ENCODE measurements at places on chromosomes 7 and 10.

GRCh38 chr7:88075216-88075615 is 141.2 kb downstream of the ADAM22 start:
- no peak for DNase-seq

GRCh38 chr7:89584896-89585295 is 569.4 kb upstream of the STEAP1 start:
- no peak for DNase-seq

GRCh38 chr7:80935991-80936780 is 17.3 kb upstream of the SEMA3C start:
- no peak for DNase-seq

GRCh38 chr7:95669513-95669912 is 73.2 kb upstream of the PDK4 start:
- DNase-seq = no peak

GRCh38 chr7:116727432-116728009 is 55.5 kb downstream of the MET start:
- no peak for DNase-seq

GRCh38 chr10:6103591-6103990 is 14.8 kb downstream of the RBM17 start:
- DNase-seq = no peak

GRCh38 chr10:71390461-71390835 is 6.3 kb upstream of the CDH23 start:
- no peak for DNase-seq

GRCh38 chr10:98696516-98696915 is 249.8 kb upstream of the HPS1 start:
- no peak for DNase-seq

- DNase-seq = no peak
Observed at GRCh38 chr7:126755381-126755780, 497.4 kb downstream of the GRM8 start.

GRCh38 chr7:150401861-150402631 is 22.9 kb downstream of the ZNF775 start:
- no peak for DNase-seq

GRCh38 chr10:85256481-85256880 is 928.1 kb downstream of the CCSER2 start:
- DNase-seq = no peak

GRCh38 chr10:1529806-1530413 is 207.4 kb downstream of the ADARB2 start:
- no peak for DNase-seq

DNA sequence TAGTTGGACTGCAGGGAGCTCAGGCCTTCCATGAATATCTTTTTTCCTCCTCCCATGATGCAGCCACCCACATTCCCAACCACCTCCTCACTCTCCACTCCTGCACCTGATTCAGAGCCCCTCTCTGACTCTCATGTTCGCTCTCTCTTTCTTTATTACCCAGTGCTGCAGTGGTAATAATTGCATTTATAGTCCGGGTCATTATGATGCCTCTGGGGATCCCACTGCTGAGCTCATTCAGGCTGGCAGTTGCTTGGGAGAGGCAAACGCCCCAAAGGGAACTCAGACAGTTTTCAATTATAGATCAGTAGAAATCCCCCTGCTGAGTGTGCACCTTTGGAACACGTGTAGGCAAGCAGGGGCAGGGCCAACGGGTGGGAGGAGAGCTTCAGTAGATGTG is 953.0 kb downstream of the GRID1 start:
- DNase-seq = no peak

DNA sequence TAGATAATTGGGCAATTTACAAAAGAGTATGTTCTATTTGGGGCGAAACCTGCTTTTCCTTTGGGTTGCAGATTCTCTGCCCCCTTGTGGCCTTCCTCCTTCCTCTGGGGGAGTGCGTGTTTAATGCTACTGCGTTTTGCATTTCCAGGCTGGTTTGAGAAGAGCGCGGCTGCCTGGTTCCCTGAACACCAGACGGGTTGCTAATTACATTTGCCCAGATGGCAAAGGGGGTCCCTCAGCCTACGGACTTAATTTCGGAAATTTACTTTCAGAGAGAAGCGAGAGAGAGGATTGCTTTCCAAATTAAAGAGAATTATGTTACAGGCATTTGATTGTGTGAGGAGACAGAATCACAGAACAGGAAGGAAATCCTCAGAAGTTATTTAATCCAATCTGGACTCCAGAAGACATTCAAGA is 91.9 kb upstream of the JAZF1 start:
- DNase-seq = peak; percentile 82

- no peak for DNase-seq
Observed at GRCh38 chr7:85469446-85470010, 282.7 kb upstream of the SEMA3D start.

GRCh38 chr10:22339761-22340328 is 5.5 kb upstream of the SPAG6 start:
- no peak for DNase-seq

DNA sequence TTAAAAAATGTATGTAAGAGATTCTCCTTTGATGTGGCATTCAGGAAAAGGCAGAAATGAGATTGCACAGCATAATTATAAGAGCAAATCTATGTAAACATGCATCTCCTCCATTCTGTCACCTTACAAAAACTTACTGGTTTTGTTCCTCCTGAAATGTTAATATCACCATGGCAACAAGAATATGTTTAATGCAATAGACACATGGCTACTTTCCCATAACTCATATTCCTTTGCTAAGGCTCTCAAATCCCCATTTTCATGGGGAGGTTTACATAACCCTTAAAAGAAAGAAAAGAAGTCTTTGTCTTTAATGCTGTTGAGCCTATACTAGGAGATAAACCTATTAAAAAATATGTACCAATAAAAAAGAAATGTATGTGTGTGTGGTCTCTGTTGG is 136.2 kb downstream of the ANK3 start:
- DNase-seq = no peak

DNA sequence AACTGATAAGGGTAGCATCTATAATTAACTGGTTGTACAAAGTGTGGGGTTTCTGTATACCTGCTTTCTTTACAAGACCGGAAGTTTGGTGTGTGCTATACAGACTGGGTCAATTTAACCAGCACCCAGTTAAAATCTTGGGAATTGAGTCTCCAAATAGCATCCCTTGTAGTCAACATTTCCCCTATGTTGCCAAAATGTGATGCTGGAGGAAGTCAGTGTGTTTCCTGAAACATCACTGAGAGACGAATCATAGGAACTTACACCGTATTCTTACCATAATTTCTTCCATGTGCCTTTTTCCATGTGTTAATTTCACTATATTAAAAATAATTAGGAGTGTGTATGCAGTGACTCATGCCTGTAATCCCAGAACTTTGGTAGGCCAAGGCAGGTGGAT is 1.7 kb downstream of the AKR1C4 start:
- no peak for DNase-seq

GRCh38 chr10:131781076-131781475 is 119.7 kb upstream of the PPP2R2D start:
- DNase-seq = no peak

GRCh38 chr10:79442171-79443040 is 3.0 kb downstream of the ZCCHC24 start:
- DNase-seq = no peak

DNA sequence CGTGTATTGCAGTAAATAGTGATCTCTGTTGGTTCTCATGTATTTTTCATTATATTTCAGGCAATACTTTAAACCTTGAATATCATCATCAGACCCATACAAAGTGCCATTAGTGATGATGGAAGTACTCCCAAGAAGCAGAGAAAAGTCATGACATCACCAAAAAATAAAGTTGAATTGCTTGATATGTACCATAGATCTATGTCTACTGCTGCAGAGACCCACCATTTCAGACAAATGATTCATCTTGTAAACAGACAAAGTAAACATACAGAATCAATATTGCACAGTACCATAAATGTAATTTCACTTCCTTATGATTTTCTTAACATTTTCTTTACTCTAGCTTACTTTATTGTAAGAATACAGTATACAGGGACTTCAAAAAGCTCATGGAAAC is 347.8 kb downstream of the IPMK start:
- DNase-seq = no peak

DNA sequence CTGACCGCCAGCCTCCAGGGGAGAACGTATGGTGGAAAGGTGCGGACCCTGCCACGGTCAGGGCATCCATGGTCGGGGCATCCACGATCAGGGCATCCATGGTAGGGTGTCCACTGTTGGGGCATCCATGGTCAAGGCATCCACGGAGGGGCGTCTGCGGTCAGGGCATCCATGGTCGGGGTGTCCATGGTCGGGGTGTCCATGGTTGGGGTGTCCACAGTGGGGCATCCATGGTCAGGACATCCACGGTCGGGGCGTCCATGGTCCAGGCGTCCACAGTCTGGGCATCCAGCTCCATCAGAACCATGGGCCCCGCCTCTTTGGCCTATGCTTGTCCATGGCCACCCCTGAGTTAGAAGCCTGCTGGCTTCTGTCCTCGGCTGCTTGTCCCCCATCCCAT is 148.1 kb downstream of the ADARB2 start:
- DNase-seq = no peak

- no peak for DNase-seq
Observed at GRCh38 chr10:22554461-22555182, 159.8 kb downstream of the PIP4K2A start.

- no peak for DNase-seq
Observed at GRCh38 chr7:91717681-91718470, 162.6 kb downstream of the MTERF1 start.

DNA sequence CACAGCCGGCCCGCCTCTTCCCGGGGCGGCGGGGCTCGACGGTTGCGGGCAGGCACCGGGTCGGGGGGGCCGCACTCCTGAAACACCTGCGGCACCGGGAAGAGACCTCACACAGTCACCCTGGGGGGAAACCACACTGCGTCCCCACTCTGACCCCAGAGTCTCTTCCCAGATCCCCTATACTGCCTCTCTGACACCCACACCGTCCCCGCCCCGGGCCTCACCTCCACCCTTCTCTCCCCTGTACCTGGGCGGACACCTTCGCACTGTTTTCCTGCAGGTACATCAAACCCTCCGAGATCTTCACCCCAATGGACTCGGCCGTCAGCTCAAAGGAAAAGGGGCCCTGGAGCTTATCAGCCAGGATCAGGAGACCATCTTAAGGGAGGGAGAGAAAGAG is 3.4 kb upstream of the GAL3ST4 start:
- DNase-seq = no peak

GRCh38 chr10:100496567-100496966 is 23.1 kb downstream of the SEC31B start:
- no peak for DNase-seq

GRCh38 chr7:114539575-114539974 is 125.0 kb downstream of the FOXP2 start:
- DNase-seq = peak; percentile 19

GRCh38 chr7:2393706-2394105 is 9.7 kb upstream of the CHST12 start:
- DNase-seq = no peak

DNA sequence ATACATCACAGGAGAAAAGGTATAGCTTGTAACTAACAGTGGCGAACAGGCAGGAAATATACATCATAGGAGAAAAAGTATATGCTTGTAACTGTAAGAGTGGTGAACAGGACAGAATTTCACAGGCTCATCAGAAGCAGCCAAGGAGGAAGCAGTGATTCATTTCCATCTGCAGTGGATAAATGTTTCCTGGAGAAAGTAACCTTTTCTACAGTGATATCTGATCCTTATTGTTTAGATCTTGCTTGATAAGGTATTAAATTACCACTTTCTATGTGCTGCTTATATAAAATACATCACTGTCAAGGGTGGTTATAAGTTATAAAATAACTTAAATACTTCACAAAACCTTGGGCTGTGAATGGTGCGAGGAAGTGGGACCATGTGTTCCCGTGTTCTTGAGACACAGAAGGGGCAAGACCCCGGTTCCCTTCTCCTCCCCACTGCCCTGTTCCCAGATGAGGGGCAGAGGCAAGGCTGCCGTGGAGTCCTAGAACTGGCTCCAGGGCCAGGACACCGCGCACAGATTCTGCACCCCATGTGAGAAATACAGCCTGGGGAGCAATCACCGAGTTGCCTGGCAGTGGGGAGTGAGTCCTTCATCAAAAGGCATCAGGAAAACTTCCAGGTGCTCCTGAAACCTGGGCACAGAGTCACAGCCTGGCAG is 135.2 kb downstream of the DIP2C start:
- no peak for DNase-seq

GRCh38 chr10:96255549-96256333 is 15.6 kb downstream of the BLNK start:
- no peak for DNase-seq

- no peak for DNase-seq
Observed at GRCh38 chr7:131020759-131021261, 286.8 kb upstream of the KLF14 start.

DNA sequence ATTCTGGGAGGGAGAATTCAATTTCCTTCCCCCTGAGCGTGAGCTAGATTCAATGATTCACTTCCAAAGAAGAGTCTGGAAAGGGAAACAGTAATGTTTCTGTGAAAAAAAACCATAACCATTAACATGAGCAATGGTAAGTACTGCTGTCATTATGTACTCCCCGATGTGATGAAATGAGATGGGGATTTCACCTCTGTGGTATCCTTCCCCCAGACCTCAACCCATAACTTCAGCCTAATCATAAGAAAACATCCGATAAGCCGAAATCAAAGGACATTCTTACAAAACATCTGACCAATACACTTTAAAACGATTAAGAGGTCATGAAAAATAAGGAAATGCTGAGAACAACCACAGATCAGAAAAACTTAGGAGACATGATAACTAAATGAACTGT is 27.2 kb downstream of the EZH2 start:
- DNase-seq = peak; percentile 66

GRCh38 chr7:149706398-149706797 is 67.0 kb downstream of the ZNF467 start:
- DNase-seq = no peak

- no peak for DNase-seq
Observed at GRCh38 chr10:132187430-132188138, 836 bp downstream of the DPYSL4 start.

- DNase-seq = no peak
Observed at GRCh38 chr10:48467669-48468068, 137.2 kb downstream of the ARHGAP22 start.

DNA sequence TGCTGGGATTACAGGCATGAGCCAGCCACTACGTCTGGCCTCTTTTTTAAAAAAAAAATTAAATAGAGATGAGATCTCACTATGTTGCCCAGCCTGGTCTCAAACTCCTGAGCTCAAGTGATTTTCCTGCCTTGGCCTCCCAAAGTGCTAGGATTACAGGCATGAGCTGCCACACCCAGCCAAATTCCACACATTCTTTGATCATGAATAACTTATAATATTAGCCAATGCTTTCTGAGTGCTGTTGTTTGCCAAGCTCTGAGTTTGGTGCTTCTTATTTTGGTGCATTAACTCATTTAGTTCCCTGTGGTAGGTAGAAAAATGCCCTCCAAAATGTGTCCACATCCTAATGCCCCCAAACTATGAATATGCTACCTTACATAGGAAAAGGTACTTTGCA is 47.2 kb upstream of the MKI67 start:
- DNase-seq = no peak

- DNase-seq = no peak
Observed at GRCh38 chr7:69799048-69799697, 200.9 kb downstream of the AUTS2 start.

DNA sequence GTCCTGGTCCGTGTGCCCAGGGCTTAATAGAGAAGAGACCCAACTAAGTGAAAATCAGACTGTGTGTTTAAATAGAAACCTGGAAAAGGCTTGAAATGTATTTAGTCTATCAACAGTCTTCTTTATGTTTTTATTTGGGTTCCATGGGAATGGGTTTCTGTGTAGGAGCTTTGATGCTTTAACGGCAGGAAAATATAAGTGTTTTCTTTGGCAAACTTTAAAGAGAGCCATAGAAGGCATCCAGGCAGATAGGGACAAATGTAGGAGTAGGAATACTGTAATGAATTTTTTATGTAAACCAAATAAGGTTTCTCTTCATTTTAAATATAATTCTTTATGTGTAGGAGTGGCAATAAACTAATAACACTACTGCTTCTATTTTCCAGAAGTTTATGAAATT is 989.0 kb downstream of the GATA3 start:
- no peak for DNase-seq

Measured in NB4 (cell line).